ENCODE measurements at places on chromosomes 3 and 15.

GRCh38 chr3:153144071-153144470, 18.0 kb upstream of the RAP2B start:
- no peak for DNase-seq

- DNase-seq, result no peak
Measured at GRCh38 chr3:139129892-139130291, 85.2 kb upstream of the PRR23C start.

DNA sequence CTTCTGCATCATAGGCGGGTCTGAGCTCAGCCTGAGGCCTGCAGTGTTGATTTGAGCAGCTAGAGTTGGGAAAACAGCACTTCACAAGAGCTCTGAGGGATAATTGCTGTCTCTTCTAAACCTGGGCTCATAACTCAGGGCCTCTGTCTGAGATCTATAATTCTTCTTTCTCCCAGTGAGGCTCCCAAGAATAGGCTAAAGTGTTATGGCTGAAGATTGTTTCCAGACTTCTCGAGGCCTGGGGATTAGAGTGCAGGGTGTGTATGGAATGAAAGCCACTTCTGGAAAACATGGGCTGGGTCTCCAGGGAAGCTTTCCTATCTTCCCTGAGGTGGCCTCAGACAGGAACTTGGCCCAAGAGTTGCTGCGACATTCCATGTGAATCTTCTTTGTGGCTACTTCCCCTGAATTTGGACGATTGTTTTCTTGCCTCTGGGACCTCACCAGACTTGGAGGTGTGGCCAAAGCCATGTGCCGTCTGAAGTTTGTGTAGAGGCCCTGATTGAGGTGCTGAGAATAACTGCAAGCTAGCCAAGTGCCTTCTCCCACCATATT, 26.5 kb downstream of the MTMR14 start:
- no peak for DNase-seq

DNA sequence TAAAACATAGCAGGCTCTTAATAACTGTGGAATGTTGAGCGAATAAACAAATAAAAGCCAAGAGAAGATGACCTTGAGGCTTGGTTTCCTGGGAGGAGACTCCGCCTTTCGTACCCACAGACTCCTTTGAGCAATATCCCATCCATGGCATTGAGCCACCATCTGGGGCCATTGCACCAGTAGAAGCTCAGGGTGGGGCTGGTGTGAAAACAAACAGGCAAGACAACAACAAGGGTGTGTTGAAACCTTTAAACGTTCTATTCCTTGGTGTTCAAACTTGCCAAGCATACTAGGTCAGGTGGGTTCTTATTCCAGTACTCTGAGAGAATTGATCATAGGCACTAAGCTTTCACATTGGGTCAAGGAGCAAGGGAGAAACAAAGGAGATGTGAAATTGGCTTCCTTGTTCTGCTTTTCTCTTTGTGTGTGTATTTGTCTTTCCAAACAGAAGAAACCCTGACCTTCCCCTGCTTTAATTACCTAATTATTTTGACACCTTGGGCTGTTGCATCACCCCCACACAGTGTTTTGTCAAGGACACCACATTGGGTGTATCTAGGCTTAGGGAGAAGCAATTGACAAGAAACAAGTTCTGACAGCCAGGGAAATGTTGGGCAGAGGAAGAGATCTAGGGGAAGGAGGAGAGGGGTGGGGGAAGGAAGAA, 105.1 kb upstream of the BCL6 start:
- no peak for DNase-seq

- DNase-seq, result no peak
Measured at GRCh38 chr15:22861161-22861560, 22.7 kb downstream of the NIPA2 start.

GRCh38 chr3:2082871-2083480, 15.7 kb upstream of the CNTN4 start:
- DNase-seq, result no peak

DNA sequence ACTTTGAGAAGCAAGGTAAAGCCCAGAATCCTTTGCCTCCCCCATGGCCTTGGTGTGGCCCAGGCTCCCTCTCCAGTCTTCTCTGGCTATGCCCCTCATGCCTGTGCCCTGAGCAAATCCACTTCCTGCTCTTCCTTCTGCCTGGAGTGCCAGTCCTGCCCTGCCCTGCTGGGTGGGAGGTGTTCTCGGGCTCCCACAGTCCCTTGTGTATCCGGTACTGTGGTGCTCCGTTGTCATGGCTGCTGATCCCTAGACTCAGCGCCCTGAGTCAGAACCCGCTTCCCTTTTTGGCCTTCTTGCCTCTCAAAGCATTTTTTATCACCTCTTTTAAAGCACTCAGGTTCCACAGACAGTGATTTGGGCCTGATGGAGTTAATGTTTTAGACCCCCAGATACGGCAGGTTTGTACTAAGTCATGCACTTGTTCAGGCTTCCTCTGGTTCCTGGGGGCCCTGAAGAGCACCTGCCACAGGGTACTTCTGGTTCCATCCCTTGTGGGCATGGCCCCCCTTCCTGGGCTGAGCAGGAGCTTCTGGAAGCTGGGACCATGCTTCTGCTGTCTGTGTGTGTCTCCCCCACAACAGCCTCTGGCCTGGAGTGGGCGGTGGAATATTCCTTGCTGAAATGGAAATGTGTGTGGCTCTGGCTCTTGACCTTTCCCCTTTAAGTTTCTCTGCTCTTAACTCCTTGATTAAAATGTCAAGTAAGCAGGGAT, 29.6 kb upstream of the ADAMTS7 start:
- DNase-seq, result no peak

DNA sequence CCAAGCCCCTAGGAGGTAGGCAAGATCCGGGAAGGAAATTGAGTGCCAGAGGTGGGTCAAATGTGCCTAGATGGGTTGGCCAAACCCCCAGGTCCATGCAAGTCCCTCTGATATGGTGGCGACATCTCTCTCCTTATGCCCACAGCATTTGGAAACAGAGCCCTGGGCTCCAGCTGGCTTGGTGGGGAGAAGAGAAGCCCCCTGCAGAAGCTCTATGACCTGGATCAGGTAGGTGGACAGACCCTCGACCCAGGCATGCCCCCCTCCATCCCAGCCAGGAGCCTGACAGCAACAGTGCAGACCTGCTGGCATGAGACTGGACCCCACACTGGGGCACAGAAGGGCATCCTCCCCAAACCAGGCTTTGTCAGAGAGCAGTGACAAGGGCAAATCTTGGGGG, 12.2 kb downstream of the CHST13 start:
- DNase-seq, result no peak

GRCh38 chr3:147507638-147508286, 98.6 kb downstream of the ZIC1 start:
- no peak for DNase-seq

GRCh38 chr15:55183679-55184078, 13.1 kb downstream of the RSL24D1 start:
- no peak for DNase-seq

DNA sequence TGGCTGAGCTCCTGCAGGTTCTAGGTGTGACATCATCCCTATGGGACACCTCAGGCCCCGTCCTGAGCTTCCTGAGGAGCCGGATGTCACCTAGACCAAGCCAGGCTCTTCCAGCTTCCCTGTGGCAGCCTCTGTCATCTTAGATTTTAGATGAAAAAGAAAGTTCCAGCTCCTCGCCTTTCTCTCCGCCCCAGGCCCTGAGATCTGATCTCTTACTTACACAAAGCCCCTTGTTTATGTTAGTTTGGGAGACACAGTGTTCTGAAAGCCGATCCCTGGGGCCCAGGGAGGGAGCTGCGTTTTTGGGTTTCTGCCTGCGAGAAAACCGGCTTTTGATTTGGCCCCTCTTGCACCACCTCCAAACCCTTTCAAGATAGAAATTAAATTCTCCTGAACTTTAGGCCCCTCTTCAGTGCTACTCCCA, 40.2 kb upstream of the FAM107A start:
- DNase-seq, result no peak

- no peak for DNase-seq
Measured at GRCh38 chr3:125179143-125179883, 33.2 kb downstream of the SLC12A8 start.

DNA sequence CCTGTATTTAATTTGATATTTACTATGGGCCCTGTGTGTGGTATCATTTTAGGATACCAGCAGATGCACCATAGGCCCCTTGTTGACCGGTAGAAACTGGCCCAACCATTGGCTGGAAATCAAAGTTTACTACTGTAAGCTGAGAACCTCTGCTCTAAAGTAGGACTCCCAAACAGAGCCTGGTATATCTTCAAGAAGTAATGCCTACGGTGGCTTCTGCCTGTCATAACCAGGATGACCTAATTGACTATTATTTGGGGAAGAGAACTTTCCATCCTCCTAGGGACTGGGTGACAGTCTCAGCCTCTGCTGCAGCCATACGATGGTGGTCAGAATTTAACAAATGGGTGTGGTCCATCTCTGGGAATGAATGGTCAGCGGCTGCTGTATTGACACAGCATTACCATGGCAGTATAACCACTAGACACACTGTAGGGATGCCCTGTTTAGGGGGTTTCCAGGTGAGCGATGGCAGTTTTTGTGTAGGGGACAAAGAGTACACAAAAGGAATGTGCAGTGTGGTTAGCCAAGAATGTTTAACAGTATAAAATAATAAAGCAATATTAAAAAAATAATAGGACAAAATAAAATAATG, 37.3 kb downstream of the RARB start:
- no peak for DNase-seq

GRCh38 chr3:194138732-194139070, 2.8 kb downstream of the HES1 start:
- DNase-seq, result no peak

DNA sequence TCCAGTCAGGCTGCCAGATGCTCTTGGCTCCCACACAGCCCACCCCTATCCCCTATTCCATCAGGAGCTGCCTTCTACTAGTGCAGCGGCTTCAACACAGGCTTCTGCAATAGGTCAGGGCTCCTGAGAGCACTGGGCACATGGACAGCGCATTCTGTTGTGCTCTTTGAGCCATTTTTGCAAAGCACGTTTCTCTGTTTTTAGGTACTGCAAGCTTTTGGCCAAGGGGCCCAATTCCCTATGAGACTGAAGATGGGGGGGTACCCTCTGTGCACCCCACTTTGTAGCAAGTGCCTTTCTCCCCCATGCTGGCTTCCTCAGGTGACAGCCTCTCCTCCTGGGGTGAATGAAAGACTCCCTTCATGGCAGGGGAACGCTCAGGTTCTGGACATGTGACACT, 31.2 kb downstream of the CHDH start:
- DNase-seq, result no peak

GRCh38 chr3:10533737-10534023, 28.3 kb upstream of the ATP2B2 start:
- no peak for DNase-seq

GRCh38 chr15:80970658-80971057, 19.0 kb downstream of the MESD start:
- DNase-seq, result no peak

DNA sequence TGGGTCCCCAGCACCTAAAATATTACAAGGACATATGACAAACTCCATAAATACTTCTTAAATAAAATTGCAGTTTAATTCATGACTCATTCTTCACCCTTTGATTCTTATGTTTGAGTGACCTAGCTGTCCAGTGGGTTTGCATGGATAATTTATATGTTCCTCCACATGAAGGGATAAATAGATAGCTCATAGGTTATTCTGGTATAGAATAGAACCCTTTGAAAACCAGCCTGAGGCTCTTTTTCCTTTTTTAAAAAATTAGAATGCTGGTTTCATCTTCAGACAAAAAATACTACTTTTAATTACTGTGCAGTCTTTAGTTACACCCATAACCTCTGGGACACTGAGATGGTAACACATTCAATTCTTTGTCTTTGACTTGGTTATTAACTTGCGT, 97.1 kb upstream of the SAMMSON start:
- DNase-seq, result no peak

GRCh38 chr15:28912422-28912821, 26.6 kb downstream of the APBA2 start:
- DNase-seq, result no peak

DNA sequence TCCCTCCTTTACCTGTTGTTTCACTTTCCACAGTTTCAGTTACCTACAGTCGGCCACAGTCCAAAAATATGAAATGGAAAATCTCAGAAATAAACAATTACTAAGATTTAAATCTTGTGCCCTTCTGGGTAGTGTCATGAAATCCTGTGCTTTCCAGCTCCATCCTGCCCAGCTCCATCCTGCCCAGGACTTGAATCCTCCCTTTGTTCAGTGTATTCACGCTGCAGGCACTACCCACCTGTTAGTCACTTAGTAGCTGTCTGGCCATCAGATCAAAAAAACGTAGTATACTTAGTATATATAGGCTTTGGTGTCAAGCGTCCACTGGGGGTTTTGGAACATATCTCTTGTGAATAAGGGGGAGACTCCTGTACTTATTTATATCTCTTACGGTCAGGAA, 329.0 kb upstream of the SEMA6D start:
- DNase-seq, result no peak

GRCh38 chr3:86793786-86794185, 197.2 kb downstream of the VGLL3 start:
- no peak for DNase-seq

GRCh38 chr3:15330031-15330596, 2.3 kb downstream of the SH3BP5 start:
- no peak for DNase-seq

- no peak for DNase-seq
Measured at GRCh38 chr3:171971919-171972514, 67.4 kb upstream of the FNDC3B start.

- no peak for DNase-seq
Measured at GRCh38 chr3:152811974-152812760, 22.8 kb upstream of the P2RY1 start.

DNA sequence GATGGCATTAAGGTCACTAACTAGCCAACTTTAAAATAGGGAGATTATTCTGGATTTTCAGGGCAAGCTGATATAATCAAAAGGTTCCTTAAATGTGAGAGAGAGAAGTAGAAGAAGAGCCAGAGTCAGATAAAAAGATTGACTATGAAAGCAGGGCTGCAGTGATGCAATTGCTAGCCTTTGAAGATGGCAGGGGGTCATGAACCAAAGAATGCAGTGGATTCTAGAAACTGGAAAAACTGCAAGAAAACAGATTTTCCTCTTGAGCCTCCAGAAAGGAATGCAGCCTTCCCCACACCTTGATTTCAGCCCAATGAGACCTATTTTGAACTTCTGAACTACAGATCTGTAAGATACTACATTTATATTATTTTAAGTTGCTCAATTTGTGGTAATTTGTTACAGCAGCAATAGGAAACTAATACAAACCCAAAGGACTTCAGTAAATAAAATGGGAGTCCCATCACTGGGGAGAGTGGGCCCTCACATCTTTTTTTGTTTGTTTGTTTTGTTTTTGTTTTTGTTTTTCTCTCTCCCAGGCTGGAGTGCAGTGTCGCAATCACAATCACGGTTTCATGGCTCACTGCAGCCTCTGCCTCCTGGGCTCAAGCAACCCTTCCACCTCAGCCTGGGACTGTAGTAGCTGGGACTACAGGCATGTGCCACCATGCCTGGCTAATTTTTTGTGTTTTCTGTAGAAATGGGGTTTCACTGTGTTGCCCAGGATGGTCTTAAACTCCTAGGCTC, 31.4 kb upstream of the RYK start:
- DNase-seq, result no peak

DNA sequence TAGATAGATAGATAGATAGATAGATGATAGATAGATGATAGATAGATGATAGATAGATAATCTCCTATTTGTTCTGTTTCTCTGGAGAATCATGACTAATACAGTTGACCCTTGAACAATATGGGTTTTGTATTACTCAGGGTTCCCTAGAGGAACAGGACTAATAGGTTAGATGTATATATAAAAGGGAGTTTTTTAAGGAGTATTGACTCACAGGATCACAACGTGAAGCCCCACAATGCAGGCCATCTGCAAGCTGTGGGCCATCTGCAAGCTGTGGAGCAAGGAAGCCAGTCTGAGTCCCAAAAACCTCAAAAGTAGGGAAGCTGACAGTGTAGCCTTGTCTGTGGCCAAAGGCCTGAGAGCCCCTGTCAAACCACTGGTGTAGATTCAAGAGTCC, 67.6 kb downstream of the PYDC2 start:
- DNase-seq, result no peak

- no peak for DNase-seq
Measured at GRCh38 chr3:13536832-13537231, 12.1 kb upstream of the FBLN2 start.
